ENCODE measurements at places on chromosomes 12 and 14.
A peak's percentile ranks its signal among the peaks of the same experiment; 100 is the strongest.

DNA sequence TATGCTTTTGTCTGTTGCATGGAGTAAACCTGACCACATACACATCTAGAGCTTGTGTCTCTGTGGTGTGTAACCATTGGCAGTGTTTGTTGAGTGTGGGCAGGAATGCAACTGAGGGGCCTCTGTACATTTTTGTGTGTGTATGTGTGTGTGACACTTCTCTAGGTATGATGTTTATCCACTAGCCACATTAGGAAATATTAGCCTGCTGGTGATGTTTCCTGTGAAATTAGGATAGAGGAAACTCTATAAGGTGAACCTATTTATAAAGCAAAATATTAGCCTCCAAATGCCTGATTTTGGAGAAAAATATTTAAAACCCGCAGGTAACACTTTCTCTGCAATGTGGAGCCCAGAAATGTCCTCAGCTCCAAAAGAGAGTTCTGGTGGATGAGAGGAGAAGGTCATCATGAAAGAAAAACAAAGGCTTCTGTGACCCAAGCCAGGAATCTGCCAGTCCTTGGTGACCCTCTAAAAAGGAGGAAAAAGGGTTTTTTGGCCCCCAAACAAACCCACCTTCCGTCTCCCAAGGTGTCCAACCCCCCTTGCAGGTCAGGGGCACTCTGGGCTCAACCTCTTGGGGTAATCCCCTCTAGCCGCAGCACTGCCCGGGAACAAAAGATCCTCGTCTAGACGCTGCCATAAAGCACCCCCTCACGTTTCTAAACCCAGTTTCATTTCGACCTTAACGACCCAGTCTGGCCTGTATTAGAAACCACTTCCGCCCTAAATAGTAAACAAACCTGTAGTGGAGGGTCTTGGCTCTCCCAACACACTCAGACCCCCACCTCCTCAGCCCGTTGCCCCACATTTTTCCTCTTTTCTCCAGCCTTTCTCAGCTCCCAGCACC, 3.1 kb upstream of the HOTAIR start:
- DNase-seq: no peak

DNA sequence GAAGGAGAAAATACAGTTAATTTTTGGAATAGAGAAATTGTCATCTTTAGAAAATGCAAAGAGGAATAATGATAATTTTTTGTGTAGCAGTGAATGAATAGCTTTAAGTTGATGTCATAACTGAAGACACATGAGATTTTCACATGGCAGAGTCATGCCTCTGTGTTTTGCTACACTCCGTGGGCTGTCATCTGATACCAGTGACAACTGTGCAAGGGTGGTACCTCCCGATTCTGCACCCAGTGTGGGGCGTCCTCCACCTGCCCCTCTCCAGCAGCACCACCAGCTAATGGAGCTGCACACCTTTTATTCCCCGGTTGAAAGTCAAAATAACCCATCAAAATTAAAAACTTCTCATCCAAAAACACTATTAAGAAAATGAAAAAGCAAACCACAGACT, 47.2 kb downstream of the ANKRD9 start:
- DNase-seq: no peak

GRCh38 chr12:44225149-44225510, 389.2 kb downstream of the TMEM117 start:
- DNase-seq: no peak

GRCh38 chr14:85165094-85165493, 364.9 kb upstream of the FLRT2 start:
- DNase-seq: no peak

GRCh38 chr14:37599507-37600368, 4.3 kb downstream of the TTC6 start:
- no peak for DNase-seq

DNA sequence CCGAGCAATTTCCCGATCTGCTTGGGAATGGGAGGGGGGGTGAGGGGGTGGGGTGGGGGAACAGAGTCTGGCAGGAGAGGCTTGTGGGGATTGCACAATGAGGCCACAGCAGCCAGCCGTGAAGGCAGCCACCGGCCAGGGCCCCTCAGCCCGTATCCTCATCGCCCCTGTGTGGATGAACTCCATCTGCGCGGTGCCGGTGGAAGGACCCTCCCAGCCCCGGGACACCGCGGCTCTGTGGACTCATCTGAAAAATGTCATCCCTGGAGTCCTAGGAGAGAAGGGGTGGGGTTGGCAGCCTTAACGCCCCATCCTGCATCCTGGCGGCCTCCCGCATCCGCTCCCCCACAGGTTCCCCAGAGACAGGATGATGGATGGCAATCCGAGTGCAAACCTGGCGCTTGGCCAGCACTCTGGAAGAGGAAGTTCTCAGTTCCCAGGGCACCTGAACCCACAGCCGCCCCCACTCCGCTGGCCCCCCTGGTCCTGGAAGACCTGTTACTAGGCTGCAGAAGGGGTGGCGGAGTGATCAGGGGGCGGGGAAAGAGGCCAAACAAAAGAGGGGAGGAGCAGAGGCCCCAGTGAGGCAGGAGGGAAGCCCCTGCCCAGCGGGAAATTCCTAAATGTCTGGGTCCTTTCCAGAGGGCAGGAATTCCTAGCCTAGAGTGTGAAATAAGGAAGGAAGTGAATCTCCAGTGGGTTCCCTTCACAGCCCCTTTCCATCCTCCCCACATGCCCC, 1.2 kb upstream of the TNFAIP2 start:
- no peak for DNase-seq

- DNase-seq: no peak
Observed at GRCh38 chr12:104697186-104697585, 240.4 kb downstream of the CHST11 start.

GRCh38 chr12:113242026-113242418, 20.8 kb downstream of the TPCN1 start:
- DNase-seq: no peak

DNA sequence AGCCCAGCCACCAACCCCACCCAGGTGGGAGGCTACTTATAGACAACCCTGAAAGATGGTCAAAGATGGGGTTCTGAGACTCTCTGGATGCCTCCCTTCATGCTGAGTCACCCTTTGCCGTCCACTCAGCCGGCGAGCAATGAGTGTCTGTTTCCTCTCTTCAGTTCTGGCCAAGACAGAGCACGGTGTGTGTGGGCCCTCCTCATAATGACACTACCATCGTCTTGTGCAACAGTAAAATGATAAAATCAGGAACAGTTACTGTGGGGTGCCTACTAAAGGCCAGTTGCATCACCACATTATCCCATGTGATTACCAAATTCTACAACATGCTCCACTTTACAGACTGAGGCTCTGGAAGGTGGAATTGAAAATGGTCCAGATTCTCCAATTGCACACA, 7.0 kb upstream of the BDKRB1 start:
- DNase-seq: no peak

- DNase-seq: peak; percentile 33
Observed at GRCh38 chr14:96309896-96310330, 53.2 kb downstream of the ATG2B start.

GRCh38 chr14:80602946-80603345, 338.6 kb downstream of the CEP128 start:
- DNase-seq: no peak

GRCh38 chr14:59037086-59037485, 151.4 kb upstream of the DAAM1 start:
- no peak for DNase-seq
